ENCODE measurements at places on chromosomes 2 and 18.

DNA sequence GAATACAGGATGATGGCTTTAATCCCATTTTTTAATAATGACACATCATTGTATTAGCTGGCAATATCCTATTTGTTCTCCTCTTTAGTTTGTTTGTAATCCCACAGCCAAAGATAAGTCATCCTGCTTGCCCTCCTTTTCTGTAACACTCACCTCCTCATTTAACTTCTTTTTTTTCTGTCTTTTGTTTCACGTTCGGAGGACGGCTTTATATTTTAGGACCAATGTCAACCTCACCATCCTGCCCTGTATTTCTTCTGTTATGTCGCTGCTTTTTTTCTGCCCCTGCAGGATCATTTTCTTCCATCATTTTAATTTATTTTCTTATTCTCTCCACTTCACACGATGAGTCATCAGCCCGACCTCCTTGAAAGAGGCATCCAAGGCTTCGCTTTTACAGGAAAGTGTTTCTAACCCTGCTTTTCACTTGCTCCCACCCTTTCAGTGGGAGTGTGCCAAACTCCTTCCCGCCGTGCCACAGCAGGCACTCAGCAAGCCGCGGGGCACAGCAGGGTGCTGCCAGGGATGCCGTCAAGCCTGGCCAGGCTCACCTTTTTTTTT lies 11.4 kb downstream of the RAB31 start:
- no peak for DNase-seq

DNA sequence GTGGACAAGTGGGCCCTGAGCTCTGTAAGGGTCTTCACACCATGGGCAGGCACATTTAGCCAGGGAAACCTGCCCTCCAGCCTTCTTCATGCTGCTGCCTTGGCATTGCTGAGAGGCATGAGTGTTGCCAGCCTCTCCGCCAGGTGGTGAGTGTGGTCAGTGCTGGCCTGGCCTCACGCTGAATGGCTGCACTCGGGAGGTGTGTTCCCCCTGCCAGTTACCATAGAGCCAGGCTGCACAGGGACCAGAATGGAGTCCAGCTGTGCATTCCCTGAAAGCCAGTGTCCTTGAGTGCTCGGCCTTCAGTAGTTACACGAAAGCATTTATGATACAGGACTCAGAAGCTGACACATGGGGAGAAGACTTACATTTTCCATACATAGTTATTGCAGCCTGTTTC lies 139.7 kb downstream of the ATP9B start:
- no peak for DNase-seq

- no peak for DNase-seq
Measured at GRCh38 chr2:58221909-58222308, 19.2 kb downstream of the FANCL start.

DNA sequence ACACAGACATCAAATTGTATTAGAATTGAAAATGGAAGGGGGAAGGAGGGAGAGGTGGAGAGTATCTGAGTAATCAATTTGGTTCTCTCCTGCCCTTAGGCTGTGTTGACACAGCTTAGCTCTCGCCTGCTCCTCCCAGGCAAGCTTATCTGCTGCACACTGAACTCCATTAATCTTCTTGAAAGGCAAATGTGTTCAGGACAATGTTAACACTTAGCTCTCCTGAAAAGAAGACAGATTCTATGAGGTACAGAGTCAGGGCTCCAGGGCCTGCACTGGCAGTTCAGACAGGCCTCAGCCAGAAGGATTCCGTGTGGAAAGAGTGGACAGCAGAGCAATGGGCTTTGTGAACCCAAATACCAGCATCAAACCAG lies 430.0 kb upstream of the TNP1 start:
- DNase-seq, result no peak

- DNase-seq, result no peak
Measured at GRCh38 chr2:124911560-124911959, 886.5 kb downstream of the CNTNAP5 start.

GRCh38 chr18:80103231-80103630 lies 5.8 kb upstream of the ADNP2 start:
- DNase-seq, result no peak

GRCh38 chr2:86140969-86141392 lies 34.9 kb downstream of the PTCD3 start:
- no peak for DNase-seq

DNA sequence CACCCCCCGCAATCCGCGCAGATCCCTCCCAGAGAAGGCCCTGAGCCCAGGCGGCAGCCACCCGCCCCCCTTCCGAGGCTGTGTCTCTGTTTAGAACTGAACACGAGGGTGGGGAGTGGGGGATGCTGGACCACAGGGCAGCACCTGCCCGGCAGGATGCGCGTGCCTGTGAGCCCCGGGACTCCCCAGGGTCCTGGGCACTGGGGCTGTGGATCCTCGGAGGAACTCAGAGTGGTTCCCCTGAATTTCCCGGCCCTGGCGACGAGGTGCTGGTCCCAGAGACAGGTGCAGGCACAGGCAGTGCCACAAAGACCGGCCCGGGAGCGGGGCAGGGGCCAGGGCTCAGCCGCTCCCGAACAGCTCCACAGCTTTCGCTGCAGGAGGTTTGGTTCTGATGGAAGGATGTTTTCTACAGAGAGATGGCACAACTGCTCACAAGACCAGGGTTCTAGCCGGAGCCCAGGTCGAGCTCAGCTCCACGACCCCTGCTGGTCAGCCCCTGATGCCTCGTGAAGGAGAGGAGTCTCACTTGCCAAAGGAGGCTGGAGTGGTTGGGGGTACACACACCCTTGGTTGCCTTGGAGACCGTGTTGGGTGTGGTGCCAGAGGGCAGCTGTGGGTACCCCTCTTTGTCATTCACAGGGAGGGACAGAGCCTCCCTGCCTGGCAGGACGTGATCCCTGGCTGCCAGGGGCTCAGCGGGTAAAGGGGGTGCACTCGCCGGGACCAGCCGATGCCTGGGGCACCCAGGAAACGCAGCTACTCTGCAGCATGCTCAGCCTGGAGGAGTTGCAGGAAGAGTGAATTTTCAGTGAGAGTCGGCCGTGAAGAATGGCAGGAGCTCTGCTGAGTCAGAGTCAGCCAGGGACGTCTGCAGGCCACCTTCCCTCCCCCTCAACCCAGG lies 4.4 kb upstream of the NEU4 start:
- no peak for DNase-seq

DNA sequence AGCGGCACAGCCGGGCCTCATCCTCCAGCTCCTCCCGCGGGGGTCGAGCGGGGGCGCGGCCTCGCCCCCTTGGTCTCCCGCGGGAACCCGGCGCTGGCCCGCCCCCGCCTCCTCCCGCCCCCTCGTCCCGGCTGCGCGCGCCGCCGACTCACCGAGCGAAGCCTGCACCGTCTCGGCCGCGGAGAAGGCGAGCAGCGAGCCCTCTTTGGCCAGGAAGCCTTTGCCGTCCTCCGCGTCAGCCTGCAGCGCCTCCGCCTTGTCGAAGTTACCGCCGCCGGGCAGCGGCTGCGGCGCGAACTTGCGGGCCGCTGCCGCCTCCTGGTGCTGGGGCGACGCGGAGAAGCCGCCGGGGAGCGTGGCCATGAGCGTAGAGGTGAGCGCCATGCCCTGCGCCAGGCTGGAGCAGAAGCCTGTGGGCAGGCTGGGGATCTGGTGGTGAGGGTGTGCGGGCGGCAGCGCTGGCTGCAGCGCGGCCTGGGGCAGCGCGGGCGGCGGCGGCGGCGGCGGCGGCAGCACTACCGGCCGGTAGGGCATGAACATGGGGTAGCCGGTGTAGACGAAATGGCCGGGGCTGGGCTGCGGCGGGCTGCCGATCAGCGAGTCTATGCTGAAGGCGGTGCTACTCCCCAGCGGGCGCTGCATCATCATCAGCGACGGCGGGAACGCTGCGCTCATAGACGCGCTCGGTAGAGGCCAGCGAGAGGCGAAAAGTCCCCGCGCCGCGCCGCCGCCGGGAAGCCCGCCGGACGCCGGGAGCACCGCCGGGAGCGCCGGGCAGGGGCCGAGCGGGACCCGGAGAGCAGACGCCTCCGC lies 683 bp downstream of the GBX2 start:
- DNase-seq, result no peak

- no peak for DNase-seq
Measured at GRCh38 chr2:174078275-174078674, 113.1 kb upstream of the SP3 start.

DNA sequence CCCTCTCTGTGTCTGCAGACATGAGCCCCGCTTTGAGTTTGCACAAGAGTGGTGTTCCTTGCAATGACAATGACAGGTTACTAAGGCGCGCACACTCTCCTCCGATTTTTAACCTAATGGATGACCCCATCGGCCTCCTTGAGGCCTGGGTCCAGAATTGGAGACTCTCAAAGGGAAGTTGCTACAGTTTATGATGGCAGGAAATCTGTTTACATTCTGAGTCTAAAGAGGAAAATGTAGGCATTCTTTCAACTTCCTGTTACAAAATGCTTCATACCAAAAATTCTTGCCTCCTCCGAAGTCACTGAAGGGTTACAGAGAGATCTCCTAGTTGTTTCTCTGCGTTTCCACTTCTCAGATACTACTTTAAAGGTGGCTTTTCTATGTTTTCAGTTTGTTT lies 225.3 kb upstream of the AGAP1 start:
- no peak for DNase-seq

- DNase-seq, result no peak
Measured at GRCh38 chr2:161245671-161246070, 62.6 kb upstream of the PSMD14 start.

DNA sequence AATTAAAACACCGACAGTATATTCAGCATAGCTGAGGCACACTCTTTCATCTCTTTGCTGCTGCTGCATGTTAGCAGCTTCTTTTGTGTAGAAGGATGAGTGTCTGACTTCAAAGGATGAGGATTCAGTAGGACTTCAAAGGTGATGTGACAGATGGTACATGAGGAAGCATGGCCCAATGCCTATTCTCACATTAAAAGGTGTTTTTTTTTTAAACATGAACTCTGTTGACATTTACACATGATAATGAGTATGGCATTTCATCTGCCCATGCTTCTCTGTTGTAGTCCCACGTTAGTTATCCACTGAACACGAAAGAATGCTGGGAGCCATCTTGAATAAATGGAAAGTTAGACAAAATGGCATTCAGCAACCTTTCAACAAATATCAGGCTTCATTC lies 1950.8 kb upstream of the PIK3C3 start:
- no peak for DNase-seq

DNA sequence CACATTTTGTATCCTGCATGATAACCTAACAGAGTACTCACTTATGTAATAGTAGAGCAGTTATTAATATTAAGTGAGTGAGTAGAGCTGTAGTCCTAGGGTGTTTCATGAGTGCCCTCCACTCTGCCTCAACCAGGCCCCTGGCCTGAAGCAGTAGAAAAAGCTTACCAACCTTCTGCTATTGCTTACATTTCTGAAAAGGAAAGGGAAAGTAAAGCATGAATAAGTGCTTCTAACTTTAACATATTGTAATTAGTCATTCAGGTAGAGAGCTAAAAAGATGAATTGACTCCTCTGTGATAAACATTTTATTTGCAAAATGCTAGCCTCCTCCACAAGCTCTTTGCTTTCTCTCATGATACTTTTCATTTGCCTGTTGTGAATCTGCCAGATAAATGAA lies 94.7 kb upstream of the RPE start:
- DNase-seq, result no peak

GRCh38 chr2:130810490-130810889 lies 26.2 kb upstream of the ARHGEF4 start:
- no peak for DNase-seq

- no peak for DNase-seq
Measured at GRCh38 chr18:79749251-79750191, 48.2 kb upstream of the KCNG2 start.

DNA sequence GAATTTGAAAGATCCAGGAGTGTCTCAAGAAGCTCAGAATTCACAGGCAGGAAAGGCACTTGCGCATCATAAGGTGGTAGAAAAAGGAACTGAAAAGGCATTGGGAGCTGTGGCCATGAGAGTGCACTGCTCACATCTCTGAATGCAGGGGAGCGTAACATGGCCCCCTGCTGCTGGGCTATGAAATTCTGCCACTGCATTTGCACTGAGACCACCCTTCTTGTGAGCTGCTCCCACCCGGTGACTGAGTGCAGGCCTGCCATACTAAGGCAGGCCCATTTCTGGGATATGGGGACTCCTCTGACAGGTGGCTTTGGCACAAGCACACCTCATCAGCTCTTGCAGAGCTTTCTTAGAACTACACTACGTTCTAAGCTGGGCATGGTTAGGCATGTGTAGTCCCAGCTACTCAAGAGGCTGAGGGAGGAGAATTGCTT lies 25.3 kb upstream of the STARD7 start:
- DNase-seq, result no peak

DNA sequence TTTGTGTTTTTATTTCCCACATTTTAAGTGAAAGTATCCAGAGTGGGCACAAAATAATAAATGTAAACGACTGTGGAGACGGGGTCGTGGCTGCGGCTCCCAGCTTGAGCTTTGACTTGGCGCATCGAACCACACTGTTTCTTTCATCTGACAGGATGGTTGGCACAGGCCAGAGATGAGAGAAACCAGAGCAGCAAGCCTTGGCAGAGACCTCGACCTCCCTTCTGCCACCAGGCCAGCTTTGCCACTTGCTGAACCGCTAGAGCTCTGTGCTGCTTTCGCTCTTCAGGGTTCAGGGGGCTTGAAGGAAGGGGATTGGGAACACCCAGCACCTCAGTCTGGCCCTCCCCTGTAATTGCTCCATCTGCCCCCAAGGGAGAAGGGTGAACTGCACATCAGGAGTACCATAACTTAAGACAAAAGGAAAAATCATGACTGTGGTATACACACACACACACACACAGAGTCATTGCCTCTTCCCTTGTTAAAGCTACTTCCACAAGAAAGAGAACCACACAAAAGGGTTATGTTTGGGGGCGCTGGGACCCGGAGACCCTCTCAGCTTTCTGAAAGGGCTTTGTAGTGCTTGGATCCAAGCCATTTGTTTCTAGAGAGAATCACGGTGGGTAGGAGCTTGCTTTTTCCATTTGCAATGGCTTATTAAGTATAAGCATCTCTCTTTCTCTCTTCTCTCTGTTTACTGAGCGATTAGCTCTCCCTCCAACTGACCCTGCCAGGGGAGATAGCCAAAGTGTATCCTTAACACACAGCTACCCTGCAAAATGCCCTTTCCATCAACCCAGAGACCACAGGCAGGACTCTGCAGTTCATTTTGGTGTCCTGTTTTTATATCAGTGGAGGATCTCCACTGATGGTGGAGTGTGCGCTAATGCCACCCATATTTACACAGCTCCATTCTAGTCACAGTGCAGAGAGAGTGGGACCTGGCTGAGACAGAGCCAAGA lies 23.0 kb downstream of the POU3F3 start:
- no peak for DNase-seq

DNA sequence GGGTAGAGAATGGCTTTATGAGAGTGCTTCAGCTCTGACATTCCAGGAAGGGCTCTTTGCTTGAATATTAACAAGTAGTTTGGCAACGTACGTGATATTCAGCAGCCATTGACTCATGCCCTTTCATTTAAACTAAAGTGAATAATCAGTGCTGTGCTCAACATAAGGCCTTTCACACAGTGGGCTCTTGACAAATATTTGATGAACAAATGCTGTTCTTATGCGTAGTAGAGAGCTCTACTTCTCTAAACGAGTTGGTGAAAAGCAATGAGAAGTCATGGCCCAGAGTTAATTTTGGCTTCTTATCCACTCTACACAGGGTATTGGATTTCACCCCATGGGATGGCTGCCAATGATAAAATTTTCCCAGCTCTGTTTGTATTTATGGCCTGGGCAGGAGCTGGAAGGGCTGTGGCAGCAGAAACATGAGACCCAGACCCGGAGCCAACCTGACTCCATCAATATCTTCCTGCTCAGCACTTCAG lies 338.9 kb downstream of the CCDC85A start:
- no peak for DNase-seq

- no peak for DNase-seq
Measured at GRCh38 chr2:94881070-94881469, 9.8 kb downstream of the TEKT4 start.

GRCh38 chr2:70557171-70557838 lies 3.7 kb upstream of the TGFA start:
- DNase-seq, result no peak

GRCh38 chr18:62766266-62766665 lies 50.9 kb downstream of the PHLPP1 start:
- DNase-seq, result no peak
